ENCODE measurements at places on chromosomes 1 and 21.

- no peak for DNase-seq
Observed at GRCh38 chr1:42822800-42823392, 5.7 kb upstream of the SVBP start.

DNA sequence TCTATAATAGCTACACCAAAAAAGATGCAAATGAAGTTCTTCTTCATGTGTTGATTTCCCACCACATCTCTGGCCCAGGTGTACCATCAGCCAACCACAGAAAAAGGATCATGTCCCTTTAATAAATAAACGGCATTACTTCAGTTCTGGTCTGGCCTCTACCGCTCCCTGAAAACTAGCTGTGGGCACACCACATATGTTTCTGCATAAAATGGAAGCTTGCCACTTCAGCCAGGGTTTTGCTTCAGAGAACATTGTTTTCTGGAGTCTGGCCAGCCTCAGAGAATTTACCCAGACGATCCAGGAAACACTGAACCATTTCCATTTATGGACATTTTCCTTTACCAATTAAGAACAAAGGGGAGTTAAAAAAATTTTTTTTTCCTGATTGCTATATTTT is 5.8 kb upstream of the LAMC2 start:
- DNase-seq: peak; percentile 2

DNA sequence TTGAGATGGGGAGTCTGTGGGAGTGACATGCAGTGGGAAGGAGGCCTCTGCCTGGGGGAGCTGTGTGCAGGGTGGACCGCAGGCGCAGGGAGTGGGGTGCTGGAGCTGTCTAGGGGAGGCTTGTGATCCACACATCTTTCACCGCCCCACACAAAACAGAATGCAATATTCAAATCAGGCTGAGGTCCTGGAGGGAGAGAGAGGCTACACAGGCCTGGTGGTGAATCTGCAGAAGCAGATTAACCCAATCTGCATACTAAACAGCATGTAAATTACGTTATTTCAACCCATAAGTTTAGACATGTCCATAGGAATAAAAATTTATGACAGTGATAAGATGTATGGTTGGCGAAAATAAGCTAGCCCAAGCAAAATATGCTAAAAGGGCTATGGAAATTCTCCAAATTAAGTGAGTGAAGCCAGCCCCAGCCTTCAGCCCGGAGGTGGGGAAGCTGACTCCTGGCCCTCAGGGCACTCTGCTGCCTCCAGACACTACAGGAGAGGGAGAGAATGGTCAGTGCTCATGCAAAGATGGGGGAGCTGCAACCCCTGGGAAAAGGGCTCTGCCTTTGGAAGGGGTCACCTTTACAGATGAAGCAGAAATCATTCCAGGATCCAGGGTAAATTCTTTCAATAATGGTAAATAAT is 156.2 kb upstream of the CTTNBP2NL start:
- no peak for DNase-seq

GRCh38 chr1:227885648-227886502 is 61.9 kb downstream of the WNT9A start:
- DNase-seq: no peak

- no peak for DNase-seq
Observed at GRCh38 chr1:175003521-175003920, 3.8 kb downstream of the CACYBP start.

DNA sequence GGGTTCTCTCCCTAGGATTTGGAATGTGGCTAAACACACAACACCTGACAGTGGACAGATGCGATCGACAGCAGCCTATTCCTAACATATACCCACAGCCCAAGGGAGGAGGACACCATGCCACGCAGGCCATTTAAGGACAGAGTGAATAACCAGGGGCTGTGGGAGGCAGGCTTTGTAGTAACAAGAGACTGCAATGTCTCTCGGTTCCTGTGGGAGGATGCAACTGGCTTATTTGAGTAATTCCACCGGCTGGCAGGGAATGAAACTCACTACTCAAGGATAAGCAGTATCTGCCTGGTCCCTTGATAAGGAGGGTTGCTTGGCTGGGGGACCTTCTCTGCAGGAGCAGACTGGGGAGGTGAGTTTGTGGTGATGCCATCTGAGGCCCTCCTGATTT is 109.6 kb downstream of the PCP4 start:
- no peak for DNase-seq
